Right ventricle myocardium inferior (tissue), 1 donor: ENCODE measurements at places on chromosomes 2 and 18.

DNA sequence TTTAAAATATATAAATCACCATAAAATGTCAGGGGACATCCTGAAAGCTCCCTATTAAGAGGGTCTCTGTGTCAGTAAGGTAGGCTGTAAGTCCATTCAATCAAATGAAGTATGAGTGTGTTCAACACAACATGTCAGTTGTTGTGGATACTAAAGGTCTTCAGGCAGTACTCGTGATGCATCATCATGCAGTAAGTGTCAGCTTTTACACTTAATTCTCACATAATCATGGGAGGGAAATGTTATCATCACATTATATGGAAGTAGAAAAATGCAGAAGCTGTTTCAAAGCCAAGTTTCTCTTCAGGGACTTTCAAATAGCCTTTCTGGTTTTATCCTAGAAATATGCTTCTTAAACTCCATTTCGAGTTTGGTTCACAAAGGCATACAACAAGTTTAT, 477.1 kb upstream of the ID2 start:
- no peak for DNase-seq

GRCh38 chr2:196131384-196131937, 39.9 kb downstream of the STK17B start:
- no peak for DNase-seq

DNA sequence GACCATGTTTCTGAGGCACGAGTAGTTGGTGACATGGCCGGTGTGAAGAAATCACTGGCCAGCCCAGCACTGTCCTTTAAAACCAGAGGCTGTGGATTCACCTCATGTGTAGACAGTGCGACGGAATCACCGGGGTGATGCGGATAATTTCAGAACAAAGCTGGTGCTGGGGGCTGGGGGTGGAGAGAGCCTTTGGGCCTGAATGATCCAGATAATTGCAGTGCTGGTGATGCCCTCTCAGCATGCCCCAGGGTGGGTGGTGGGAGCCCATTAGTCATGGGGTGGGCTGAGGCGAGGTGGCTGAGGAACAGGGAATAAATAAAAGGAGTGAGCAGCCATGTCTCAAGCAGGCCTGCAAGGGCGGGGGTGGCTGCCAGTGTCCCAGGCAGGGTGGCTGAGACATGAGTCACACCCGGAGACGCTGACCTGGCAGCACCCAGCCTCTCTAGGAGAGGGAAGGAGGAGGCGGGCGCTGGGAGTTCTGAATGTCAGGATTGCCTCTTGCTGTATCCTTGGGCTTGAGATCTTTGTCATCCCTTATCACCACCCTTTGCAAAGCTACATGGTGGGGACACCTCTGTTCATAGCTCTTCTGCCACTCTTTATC, 151.1 kb upstream of the MSH6 start:
- DNase-seq: no peak

GRCh38 chr2:229087843-229088516, 183.1 kb downstream of the PID1 start:
- DNase-seq: no peak

- DNase-seq: no peak
These were observed 34.7 kb upstream of the MAP2 start for GRCh38 chr2:209389171-209389618.

GRCh38 chr2:100214265-100214971, 72.0 kb upstream of the AFF3 start:
- DNase-seq: no peak

DNA sequence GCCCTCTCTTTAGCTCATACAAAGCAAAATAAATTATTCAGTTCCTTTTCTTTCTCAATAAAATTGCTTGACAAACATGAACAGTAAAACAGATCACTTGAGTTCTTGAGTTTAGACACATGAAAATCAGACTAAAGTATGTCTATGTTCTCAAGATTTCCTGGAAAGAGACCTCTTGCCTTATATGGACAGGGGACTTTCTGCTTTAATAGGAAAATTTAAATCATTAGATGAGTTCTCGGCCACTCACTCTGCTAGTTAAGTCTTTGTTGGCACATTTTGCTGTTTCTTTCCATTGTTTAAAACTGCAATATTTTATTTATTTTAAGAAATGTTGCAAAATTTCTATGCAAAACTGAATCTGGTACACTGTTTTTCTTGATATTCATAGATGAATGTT, 207.8 kb downstream of the RND3 start:
- no peak for DNase-seq

GRCh38 chr2:105761931-105762515, 17.3 kb downstream of the NCK2 start:
- no peak for DNase-seq

DNA sequence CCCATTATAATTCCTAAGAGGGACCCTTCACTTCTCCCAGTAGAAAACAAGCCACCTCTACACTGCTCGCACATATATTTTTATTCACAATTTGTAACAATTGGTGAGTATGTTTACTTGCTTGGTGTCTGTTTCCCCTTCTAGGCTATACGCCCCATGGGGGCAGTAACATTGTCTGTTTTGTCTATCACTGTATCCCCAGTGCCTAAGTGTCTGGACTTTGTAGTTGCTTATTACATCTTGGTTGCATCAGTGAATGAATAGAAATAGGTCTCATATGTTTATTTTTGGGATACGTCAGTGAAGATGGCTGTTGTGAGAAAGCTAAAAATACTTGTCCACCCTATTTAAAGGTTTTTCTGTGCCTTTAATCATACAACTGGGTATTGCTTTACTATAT, 87.4 kb upstream of the ITGB6 start:
- DNase-seq: no peak

- no peak for DNase-seq
These were observed 616.6 kb upstream of the FSHR start for GRCh38 chr2:49770919-49771318.

GRCh38 chr2:30584116-30584515, 137.1 kb downstream of the LCLAT1 start:
- no peak for DNase-seq

- DNase-seq: no peak
These were observed 74.7 kb downstream of the BMPR2 start for GRCh38 chr2:202450785-202451184.

GRCh38 chr2:99980176-99980575, 162.2 kb downstream of the AFF3 start:
- DNase-seq: no peak

DNA sequence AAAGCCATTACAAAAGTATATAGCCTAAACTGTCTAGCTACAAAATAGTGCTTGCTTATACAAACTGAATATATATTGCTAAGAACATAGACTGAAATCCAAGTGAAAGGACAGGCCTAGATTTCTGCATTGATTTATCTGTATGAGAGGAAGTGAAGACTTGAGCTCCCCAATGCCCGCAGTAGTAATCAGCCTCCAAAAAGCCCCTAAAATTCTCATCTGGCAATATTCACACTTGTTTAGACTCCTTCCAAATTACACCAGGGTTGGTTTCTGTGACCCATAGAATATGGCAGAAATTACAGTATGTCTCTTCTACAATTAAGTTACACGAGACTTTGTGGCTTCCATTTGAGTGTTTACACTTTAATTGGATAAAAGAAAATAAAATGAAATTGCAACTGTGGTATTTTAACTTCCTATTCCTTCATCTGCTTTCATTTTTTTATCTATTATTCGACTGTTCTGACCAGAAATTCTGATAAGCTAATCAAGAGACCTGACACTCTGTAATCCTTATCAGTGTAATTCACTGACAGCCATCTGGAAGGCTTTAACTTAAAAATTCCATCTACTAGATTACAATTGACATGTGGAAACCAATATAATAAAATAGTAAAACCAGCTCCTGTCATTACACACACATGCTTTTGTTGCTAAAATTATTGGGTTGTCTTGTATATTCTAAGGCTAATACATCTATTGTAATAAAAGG, 21.1 kb downstream of the ABCB11 start:
- DNase-seq: no peak

DNA sequence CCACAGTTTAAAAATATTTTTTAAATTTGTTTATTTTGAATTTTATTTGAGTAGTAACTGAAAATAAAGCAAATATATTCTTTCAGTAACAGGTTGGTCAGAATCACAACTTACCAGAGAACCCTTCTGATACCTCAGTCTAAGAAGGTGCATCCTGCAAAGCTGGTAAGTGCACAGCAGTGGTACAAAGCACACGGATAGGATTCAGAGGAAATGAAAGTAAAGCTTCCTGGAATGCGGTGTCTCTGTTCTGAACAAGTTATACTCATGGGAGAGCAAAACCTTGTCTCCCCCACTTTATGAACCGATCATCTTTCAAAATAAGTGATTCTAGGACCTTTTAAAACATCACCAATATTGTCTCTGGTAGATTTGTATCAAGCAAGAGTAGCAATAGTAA, 398.3 kb downstream of the TMX3 start:
- DNase-seq: no peak

- DNase-seq: no peak
These were observed 133.3 kb upstream of the HS6ST1 start for GRCh38 chr2:128452024-128452411.

GRCh38 chr2:160224507-160224906, 24.4 kb upstream of the ITGB6 start:
- DNase-seq: no peak

GRCh38 chr2:231369580-231370428, 25.7 kb upstream of the B3GNT7 start:
- peak; percentile 71 for DNase-seq

- no peak for DNase-seq
These were observed 4.2 kb downstream of the SERPINB7 start for GRCh38 chr18:63779386-63779785.

- DNase-seq: no peak
These were observed at the start of gene TUBA4B for GRCh38 chr2:219252900-219253752. Gene TUBA4B, plus strand, starts transcription at chr2:219253243. Its CDS starts 165 bp downstream, at chr2:219253408.

- no peak for DNase-seq
These were observed 342.6 kb upstream of the KLHL29 start for GRCh38 chr2:23042216-23042906.

- no peak for DNase-seq
These were observed 39.3 kb downstream of the VSNL1 start for GRCh38 chr2:17579605-17580318.

DNA sequence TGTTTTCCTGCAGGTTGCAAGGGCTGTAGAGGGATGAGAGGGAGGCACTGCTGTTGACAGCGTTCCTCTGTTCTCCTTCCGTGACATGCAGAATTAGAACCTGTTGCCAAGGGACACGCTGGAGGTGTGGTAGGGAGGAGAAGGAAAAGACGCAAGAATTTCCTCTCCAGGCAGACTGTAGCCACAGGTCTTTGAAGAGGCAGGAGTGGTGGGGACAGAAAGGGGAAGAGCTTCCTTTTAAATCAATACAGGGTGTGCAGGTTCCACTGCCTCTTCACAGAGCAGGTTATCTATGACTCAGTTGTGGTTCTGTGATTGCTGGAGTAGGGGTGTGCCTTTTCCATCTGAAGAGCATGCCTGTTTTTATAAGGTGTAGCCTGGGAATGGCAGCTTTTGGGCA, 133.0 kb downstream of the WDSUB1 start:
- DNase-seq: no peak

DNA sequence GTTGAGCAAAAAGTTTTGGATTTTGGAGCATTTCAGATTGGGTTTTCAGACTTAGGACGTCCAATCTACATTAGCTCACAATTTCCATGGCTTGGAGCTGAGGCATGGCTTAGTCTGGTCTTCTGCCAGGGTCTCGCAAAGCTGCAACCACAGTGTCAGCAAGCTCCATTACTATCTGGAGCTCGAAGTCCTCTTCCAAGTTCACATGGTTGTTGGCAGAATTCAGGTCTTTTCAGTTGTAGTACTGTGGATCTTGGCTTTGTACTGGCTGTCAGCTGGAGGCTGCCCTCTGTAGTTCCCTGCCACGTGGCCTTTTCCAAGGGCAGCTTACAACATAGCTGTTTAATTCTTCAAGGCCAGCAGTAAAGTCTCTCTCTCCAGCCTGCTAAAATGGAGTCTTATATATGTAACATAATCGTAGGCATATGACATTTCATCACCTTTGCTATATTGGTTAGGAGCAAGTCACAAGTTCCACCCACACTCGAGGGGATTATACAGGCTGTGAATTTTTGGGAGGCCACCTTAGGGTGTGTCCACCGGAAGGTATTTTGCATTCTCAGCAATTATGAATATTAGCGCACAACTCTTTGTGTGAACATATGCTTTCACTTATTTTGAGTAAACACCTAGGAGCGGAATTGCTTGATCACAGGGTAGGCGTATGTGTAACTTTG, 41.5 kb upstream of the EPC2 start:
- no peak for DNase-seq

GRCh38 chr2:166090908-166091307, 36.9 kb downstream of the SCN1A start:
- DNase-seq: no peak

DNA sequence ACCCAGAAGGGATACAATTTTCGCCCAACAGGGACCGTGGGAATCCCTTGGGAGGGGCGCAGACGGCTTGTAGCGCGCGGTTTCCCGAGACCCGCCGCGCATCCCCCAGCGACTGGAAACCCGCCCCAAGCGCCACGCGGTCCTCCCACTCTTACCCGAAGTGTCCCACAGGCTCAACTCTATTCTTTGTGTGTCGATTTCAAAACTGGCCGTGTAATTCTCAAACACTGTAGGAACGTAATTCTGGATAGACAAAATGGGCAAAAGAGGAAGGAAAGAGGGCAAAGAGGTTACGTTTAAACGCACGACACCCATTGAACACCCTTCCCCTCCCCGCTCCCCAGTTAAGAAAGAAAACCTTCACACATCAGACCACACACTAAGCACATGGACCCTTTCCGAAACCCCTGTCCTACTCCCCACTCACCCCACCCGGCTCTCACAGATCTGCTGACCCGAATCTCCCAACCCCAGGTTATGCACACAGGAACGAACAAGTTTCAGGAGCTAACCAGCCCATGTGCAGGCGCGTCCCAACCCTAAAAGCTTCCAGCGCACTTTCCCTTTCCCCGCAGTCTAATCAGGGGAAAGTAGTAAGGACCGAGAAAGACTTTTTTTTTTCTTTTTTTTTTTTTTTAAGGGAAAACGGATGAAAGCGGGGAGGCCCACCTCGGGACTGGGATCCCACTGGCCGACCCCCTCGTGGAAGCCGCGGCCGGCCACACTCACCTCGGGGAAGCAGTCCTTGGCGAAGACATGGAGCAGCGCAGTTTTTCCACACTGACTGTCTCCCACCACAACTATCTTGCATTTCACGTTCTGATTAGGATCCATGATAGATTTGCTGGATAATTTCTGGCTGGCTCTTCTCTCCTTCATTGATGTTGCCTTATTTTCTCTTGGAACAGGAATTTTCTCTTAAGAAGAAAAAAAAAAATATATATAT, 655 bp downstream of the RND3 start:
- DNase-seq: peak; percentile 63

DNA sequence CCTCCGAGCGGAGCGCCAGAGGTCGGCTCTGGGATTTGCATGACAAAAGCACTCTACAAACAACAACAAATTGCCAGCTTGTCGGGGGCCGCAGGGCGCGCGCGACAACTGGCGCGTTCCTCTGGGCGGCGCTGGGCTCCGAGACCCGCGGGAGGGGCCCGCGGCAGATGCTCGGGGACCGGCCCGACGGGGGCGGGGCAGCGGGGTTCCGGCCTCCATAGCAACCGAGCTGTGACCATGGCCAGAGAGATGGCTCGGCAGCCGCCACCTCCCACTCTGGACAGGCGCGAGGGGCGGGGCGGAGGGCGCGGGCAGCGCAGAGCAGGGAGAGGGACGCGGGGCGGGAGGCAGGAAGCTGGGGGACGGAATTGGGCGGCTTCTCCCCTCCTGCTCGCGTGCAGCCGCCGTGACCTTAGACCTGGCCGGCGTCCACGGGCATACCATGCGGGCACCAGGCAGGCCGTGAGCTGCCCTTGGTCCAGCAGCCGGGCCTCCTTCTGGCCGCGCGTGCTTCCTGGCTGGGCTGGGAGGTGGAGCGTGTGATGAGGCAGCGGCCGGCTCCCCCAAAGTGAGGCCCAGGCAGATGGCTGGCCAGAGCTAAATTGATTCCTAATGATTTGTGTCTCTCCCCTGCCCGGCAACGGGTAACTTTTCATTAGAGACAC, 171.5 kb downstream of the CELF4 start:
- peak; percentile 83 for DNase-seq

GRCh38 chr2:160534996-160535395, 41.4 kb upstream of the RBMS1 start:
- DNase-seq: no peak
